ENCODE measurements at places on chromosomes 7 and 10.

- DNase-seq, result no peak
These were observed 29.7 kb downstream of the NUP42 start for GRCh38 chr7:23211589-23211988.

DNA sequence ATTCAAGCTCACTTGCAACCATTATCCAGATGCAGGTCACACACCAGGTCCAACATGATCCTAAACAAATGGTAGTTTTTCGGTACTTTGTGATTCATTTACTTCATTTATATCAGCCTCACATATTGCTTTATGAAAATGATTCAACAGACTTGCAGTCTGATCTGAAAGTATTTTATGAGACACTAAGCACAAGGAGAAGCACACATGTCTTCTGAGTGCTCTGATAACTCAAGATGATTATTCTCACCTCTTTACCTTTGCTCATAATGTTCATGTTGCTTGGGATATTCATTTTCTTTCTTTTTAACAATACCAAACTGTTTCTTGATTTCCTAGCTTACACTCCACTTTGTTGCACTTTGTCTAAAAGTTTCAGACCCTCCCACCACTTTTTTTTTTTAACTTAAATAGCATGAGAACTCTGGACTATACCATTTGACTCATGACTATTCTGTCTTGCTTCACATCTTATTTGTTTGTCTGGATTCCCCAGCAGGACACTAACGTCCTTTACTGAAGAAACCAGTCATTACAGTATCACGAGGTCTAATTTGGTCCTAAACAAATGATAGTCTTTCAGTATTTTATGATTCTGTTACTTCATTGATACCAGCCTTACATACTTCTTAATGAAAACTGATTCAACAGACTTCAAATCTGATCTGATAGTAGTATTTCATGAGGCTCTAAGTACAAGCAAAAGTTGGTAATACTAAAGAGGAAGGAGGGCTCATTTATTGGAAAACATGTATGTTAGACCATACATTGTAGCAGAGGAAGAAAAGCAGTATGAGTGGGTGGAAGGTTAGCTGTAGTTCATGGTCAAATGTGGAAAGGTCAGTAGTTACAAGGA is 171.8 kb upstream of the AHR start:
- no peak for DNase-seq

DNA sequence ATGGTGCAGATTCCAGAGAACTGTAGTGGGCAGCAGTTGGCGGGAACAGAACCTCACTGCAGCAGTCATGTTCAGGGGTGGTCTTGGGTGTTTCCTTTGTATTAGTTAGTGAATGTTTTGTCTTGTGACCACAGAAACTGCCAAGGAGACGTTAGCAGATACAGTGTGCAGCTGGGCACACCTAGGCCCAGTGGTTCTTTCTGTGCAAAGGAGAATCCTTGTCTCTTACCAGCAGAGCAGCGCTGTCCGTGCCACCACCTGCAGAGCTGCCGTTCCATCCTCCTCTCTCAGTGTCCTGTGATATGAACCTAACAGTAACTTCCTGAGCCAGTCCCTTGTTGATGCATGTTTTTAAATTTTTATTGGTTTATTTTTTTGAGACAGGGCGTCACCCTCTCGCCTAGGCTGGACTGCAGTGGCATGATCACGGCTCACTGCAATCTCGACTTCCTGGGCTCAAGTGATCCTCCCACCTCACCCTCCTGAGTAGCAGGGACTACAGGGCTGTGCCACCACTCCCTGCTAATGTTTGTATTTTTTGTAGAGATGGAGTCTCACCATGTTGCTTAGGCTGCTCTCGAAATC is 60.6 kb downstream of the WDR37 start:
- DNase-seq, result no peak

DNA sequence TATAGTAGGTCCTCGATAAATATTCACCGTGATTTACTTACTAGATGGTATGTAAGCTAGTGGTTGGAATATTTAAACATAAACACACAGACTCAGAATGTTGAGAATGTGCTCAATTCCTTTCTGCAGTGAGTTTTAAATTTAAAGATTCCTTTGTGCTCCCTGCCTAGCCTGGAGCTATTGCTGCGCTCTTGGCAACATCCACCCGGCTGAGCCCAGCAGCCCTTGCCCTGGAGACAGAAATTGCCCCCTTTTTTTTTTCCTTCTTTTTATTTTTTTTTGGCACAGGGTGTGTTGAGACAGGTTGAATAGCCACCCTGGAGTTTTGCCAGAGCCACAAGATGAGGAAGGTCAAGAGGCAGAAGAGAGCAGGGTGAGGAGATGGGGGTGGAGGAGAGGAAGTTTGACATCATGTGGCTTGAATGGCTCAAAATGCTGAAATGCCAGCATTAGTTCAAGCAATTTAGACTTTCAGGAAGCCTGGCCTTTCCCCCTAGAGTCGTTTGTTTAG is 180.8 kb downstream of the PRKCQ start:
- no peak for DNase-seq

DNA sequence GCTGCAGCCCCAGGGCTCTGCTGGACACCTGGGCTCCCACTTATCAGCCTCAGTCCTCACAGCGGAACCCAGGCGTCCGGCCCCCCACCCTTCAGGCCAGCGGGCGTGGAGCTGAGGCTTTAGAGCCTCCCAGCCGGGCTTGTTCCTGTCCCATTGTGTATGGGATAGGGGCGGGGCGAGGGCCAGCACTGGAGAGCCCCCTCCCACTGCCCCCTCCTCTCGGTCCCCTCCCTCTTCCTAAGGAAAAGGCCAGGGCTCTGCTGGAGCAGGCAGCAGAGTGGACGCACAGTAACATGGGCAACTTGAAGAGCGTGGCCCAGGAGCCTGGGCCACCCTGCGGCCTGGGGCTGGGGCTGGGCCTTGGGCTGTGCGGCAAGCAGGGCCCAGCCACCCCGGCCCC is 2.7 kb downstream of the NOS3 start:
- DNase-seq, result no peak

DNA sequence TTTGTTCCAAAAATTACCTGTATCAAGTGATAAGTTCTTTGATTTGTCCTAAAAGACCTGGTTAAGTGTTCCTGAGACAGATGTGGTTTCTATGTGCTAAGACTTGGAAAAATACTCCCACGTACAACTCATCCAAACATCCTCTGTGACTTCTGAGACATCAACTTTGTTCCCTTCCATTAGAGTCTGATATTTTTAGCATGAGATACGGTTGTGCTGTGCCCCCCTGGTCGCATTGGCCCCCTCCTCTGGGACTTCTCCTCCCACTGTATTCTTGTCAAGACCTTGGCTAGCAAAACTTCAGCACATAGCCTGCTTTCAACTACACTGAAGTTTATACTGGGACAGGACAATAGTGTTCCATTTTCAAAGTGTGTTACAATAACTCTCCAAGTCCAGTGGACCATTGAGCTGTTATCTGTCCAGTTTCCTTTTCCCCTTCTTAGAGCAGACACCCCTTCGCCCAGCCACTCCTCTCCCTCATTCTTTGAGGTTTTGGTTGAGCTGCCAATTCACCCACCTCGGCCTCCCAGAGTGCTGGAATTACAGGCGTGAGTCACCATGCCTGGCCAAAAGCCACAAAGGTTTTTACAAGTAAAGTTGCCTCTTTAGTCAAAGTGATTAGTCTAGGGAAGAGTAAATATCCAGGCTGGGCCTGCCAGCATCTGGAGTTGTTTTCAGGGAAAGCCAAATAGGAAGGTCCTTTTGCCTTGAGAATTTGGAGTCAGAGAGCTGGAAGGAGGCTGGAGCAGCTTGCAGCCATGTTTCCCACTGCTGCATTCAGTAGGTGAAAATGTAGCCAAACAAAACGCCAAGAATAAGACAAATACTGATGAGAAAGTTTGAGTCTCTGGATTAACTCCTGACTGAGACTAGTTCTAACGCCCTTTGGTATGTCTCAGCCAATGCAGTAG is 17.8 kb upstream of the PDLIM1 start:
- peak; percentile 92 for DNase-seq

DNA sequence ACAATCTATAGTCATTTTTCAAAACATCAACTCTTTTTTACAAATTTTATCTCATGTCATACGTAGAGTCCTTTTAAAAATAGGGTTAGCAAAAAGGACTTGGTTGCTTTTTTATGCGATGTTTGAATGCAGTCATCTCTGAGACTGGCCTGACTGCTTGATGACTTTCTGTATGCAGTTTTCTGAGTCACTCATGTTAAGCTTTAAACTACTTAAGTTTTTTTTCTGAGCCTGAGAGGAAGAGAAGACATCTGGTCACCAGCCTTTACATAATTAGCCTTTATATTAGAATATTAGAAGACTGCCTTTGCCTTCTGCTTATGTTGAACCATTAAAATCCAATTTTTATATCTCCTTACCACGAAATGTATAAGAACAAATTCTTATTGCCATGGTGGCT is 834.4 kb upstream of the MBL2 start:
- no peak for DNase-seq

DNA sequence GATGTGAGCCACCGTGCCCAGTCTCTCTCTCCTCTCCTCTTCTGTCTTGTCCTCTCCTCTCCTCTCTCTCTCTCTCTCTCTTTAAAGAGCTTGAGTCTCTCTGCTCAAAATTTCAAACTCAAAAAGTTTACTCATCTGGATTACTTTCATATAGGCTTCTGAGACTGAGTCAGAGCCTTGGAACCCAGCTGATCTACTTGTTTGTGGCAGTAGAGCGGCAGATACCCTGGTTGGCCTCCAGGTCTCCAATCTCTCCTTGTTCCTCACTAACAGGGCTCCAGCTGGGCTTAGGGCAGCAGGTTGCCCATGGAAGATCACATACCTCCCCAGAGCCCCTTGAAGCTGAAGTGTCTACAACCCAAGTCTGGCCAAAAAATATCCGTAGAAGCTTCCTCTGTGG is 51.0 kb downstream of the HHEX start:
- peak; percentile 24 for DNase-seq

- DNase-seq, result no peak
These were observed 181.9 kb upstream of the TCF7L2 start for GRCh38 chr10:112768121-112768520.

DNA sequence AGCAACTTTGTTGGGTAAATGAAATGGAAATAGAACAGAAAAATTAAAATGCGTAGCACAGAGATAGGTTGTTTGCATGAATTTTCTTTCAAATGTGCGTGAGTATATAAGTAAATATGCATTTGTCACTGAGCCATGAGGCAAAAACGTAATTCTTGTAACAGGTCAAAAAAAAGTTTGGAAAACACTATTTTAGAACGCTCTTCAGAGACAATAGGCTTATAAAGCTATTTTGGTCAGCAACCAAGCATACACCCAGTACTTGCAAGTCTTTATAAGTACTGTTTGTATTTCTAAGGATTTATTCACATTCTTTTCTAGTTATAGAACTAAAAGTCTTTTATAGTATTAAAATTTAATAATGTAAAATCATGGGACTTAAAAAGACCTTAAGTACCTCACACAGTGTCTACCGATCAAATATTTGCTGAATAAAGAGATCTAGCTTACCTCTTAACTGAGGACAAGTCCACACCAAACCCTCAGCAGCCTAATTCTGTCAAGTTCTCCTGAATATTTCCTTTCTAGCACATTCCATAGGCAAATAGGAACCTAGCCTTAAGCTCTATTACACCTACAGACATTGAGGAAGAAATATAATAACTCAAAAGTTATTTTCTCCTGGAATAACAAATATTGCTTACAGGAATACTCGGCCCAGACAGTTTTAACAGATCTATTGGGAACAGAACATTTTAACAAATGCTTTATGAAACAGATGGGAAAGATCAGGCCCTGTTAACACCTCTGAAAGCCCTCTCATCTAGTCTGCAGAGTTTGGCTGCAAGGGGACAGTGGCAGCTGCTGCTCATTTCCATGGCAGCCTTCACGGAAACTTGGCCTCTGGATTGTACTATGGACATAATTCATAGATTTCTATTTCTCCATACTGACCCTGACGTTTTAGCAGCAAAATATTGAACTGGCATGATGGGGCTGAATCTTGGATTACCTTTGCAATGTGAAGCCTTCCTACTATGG is 8.8 kb downstream of the CRPPA start:
- DNase-seq, result no peak

GRCh38 chr10:30990971-30991646 is 40.6 kb downstream of the ZNF438 start:
- no peak for DNase-seq

DNA sequence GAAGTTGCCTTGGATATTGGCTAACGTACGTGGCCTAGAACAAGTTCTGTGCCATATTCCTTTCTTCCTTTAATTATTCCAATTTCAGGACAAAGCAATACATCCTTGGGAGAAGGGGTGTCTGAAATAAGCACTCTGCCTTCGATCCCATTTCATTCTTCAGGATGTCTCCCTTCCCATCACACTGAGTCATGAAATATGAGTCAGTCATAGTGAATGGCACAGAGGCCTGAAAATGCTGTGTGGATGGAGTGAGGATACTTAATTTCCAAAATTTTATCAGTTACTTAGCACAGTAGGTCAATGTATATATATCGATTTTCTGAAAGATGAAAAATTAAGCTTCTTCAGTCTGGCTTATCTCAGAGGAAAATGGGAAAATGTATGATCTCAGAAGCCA is 19.5 kb downstream of the EVX1 start:
- DNase-seq, result no peak

DNA sequence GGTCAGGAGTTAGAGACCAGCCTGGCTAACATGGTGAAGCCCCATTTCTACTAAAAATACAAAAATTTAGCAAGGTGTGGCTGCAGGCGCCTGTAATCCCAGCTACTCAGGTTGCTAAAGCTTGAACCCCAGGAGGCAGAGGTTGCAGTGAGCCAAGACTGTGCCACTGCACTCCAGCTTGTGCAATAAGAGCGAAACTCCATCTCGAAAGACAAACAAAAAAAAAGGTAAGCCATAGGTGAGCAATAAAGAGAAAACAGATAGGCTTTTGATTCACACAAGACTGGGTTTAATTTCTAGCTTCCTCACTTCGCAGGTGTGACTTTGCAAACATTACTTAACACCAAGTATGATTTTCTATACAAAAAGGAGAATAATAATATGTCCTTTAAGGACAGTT is 72.3 kb upstream of the ACBD5 start:
- no peak for DNase-seq

GRCh38 chr10:86665218-86665607 is 3.1 kb upstream of the LDB3 start:
- no peak for DNase-seq

DNA sequence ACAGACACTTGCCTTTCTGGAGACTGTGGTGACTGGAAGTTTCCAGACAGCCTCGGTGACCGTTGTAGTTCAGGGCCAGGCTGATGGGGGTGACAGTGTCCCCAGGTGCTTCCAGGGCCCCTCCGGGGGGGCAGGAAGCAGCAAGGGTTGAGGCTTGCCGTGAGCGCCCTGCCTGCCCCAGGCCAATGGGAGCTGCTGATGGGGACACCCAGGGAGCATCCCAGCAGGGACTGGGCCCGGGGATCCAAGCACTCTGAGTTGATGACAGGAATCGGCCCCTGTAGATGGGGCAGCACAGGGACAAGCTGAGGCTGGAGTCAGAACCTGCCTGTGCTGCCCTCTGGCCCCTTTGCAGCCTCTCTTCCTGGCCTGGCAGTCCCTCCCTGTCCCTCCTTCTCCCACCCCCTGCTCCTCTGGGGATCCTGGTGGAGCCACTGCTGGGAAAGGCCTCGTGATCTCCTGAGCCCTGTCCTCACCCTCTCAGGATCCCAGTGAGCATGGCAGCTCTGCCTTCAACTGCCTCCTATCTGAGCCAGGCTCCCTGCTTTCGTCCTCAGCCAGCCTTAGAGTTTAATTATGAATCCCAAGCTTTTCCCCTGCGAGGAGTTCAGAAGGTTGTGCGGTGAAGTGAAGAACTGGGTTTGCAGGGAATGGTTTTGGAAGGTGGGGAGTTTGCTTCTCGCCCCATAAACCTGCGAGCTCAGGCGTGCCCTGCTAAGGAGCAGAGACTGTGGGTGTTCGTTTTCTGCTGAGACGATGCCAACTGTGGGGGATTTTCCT is 84.7 kb downstream of the ADCY1 start:
- DNase-seq, result no peak

All from AG04449 (cell line).